ENCODE measurements at places on chromosomes 5 and 9. TPM values are rescaled to one million over a fixed set of nuclear protein-coding genes. Genes with fewer than 3 reads are reported as not detected.

Gene CDC20B
- not detected for total RNA-seq

Gene PHYHD1
- 2.5 TPM for total RNA-seq

Gene MSX2
- total RNA-seq = 2.0 TPM

Gene C9orf78
- 25.3 TPM for total RNA-seq

Gene DUSP1
- 20.7 TPM for total RNA-seq

Gene PCDH1
- total RNA-seq = 55.6 TPM

Gene DMRT3
- total RNA-seq = not detected

Gene ADAMTS2
- 0.33 TPM for total RNA-seq

Gene SLC34A1
- total RNA-seq = 0.09 TPM

Gene MARCHF3
- 3.7 TPM for total RNA-seq

Gene AIF1L
- 4.7 TPM for total RNA-seq

Gene FOXB2
- total RNA-seq = not detected

Gene TMEM141
- total RNA-seq = 95.4 TPM

Gene GARIN3
- total RNA-seq = not detected

Gene SV2C
- 0.26 TPM for total RNA-seq

Gene SEMA6A
- total RNA-seq = 7.7 TPM

All from mammary epithelial cell (primary cell).